ENCODE measurements at places on chromosomes 3 and 15.

GRCh38 chr3:109018828-109019227 is 65.1 kb upstream of the GUCA1C start:
- no peak for DNase-seq

DNA sequence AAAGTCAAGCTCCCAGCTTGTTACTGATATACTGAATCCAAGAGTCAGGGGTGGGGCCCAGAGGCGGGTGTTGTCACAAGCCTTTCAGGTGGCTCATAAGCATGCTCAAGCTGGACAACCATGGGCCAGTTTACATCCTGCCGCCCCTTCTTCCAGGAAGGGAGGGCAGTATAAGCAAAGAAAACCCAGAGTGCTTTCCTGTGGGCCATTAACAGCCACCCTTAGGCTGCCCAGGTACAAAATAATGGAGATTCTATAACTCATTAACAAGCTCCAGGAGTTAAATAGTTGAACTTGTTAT is 183.2 kb downstream of the NTRK3 start:
- no peak for DNase-seq

DNA sequence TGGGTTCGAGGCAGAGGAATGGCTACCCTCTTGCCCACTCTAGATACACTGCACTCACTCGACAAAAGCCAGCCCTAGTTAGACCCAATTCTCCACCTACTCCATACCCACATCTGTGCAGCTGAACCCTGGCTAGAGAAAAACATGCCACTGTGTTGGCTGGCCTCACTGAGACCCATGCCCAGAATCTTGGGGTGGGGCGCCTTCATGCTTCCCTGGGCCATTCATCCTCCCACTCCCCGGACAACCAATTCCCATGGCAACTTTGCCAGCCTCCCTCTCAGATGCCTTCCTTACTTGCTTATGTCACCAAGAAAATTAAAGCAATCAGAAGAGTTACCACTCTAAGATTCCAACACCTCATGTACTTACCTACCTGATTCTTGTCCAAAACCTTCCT is 9.2 kb upstream of the LIMD1 start:
- DNase-seq, result no peak

DNA sequence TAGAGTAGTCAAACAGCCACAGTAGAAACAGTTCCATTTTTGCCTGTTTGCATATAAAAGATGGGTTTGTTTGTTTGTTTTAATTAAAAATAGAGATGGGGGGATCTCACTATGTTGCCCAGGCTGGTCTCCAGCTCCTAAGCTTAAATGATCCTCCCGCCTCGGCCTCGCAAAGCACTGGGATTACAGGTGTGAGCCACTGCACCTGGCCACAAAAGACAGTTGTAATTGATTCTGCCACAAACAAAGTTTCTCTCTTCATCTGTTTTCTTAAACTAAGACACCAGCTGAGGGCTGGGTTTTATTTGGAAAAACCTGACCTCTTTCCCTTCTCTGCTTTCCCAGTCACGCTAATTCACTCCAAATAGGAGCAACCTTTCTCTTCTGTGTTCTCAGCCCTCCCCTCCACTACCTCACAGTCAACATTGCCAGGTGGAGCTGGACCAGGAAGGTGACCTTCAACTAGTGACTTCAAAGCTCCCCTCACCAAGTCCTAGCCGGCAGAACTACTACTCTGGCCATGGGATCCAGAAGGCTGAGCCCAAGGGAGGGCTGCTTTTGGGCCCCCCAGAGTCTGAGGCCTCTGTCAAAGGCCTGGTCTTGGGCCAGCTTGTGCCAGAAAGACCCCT is 1.5 kb upstream of the IDH2 start:
- DNase-seq, result no peak

- no peak for DNase-seq
Measured at GRCh38 chr3:30311781-30312180, 294.6 kb upstream of the TGFBR2 start.

GRCh38 chr15:91109885-91110284 is 9.8 kb downstream of the SV2B start:
- no peak for DNase-seq

DNA sequence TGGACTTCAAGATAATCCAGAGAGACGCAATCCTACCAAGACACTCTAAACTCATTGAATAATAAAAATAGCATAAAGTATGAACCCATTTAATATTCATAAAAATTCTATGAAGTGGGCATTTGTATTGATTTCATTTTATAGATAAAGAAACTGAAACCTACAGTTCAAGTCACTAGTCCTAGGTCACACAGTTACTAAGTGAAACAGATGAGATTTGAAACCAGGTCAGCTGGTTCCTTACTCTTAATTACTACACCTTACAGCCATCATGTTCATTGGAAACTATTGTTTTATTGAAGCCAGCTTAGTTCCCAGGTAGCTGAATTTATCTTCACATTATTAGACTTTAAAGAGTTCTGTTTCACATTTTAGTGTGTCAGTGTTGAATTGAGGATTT is 158.7 kb downstream of the EPHA3 start:
- no peak for DNase-seq

DNA sequence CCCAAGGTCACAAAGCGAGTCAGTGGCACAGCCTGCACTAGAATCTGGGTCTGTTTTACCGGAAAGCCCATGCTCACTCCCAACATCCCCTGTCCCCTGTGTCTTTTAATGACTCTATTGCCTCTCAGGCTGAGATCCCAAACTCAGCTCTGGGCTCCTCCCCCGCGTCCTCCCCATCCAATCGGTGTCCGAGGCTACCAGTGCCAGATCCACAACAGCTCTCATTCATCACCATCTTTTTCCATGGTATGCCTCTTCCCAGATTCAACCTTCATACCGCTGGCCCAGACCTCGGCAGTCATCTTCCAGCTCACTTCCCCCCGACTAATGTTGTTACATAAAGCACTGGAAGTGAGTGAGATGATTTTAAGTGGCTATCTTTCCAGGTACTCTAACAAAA is 16.1 kb upstream of the KY start:
- DNase-seq, result no peak

DNA sequence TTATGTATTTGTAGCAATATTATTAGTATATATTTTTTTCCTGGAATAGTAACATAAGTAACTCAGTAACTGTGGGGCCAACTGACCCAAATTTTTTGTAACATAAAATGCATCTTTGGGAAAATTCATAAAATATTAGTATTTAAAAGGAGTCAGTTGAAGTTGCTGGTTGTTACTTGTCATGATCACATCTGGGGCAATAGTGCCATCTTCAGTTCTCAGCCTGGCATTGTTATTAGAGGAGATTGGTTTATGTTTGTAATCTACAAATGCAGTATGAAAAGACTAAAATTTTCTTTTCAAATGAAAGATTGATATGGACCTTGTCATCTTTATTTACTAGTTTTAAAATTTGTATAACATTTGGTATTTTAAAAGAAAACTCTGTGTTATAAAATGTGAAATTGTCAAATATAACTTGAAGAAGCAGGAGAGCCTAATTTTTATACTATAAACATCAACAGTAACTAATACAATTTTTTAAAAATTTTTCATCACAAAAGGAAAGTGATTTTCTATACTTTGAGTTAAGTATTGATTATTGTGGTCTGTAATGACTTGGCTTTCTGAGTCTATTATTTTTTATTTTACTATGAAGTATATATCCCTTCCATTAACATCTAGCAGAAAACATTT is 38.8 kb upstream of the MLF1 start:
- DNase-seq, result peak; percentile 40

GRCh38 chr3:184531626-184532280 is 29.8 kb upstream of the EPHB3 start:
- DNase-seq, result peak; percentile 50

GRCh38 chr3:124076235-124076634 is 84.3 kb upstream of the ROPN1 start:
- DNase-seq, result no peak

- no peak for DNase-seq
Measured at GRCh38 chr15:99454107-99454809, 111.5 kb upstream of the MEF2A start.

- no peak for DNase-seq
Measured at GRCh38 chr3:31836131-31837075, 144.7 kb downstream of the OSBPL10 start.
